ENCODE measurements at places on chromosomes 7 and 10.

- peak; percentile 40 for DNase-seq
Observed at GRCh38 chr7:69517985-69518704, 80.1 kb upstream of the AUTS2 start.

GRCh38 chr7:106021151-106022067, 58.3 kb downstream of the CDHR3 start:
- peak; percentile 41 for DNase-seq

DNA sequence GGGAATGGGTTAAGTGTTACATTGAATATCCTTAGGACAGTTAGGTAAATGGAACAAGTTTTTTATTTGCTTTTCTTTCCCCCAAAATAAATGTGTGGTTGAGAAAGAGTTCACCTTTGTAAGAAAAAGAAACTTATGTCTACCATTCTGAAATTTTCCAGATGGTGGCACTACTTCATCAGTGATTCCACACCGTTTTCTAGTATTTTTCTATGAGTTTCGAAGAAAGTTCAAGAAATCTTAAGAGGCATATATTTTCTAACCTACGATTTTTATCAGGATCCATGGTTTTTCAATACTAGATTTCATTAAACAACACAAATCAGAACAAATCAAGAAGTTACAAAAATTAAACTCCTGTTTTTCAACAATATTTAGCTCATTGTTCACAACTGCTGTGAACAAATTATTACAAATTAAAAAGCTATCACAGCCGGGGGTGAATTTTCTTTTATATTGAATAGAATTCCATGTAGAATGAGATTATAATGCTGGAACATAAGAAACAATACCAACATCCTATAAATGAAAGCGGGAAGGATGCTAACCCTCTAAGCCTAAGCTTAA, 163.1 kb upstream of the NPVF start:
- DNase-seq = peak; percentile 39

DNA sequence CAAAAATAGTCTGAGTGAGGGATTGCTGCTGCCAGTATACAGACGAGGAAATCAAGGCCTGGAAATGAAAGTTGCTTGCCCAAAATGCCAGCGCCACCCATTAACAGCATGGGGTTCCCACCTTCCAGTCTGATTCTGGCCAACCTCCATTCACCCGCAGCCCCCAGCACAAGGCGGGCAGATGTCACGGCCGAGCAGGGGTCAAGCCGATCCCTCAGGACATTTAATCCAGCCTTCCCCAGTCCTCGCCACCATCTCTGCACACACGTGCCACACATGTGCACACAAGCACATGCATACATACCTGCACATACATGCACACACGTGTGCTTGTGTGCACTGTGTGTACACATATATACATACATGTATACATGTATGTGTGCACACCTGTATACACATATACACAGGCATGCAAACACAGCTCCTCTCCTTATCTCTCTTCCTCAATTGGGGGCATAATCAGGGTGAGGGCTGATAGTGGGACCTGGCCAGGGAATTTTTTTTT, 122.9 kb downstream of the GRID1 start:
- no peak for DNase-seq

DNA sequence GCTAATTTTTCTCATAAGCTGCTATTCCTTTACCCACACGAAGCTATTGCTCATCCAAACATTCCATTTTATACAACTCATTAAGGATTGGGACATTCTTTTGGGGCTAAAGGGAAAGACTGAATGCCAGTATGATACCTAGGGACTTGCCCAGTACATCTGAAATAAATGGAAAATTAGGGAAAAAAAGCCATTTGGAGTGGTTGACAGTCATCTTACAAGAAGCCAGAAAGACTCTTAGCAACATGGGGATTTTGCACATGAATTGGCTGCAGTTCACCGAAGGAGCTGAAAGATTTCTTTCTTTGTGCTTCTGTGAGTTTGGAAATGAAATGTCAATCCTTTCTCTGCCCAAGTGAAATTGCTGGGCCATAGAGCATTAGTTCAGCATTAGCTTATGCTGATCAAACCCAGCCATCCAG, 43.3 kb upstream of the MTURN start:
- no peak for DNase-seq

- DNase-seq = no peak
Observed at GRCh38 chr10:69254877-69255276, 23.4 kb upstream of the HK1 start.
